Stimulated activated CD8-positive, alpha-beta memory T cell treated with anti-CD3 and anti-CD28 coated beads, Interleukin-15, amount 100 ng/mL, for 48 hours (primary cell): ENCODE measurements at places on chromosomes 1 and 21.
A peak's percentile ranks its signal among the peaks of the same experiment; 100 is the strongest.

GRCh38 chr1:160226623-160227022, 21.4 kb downstream of the PEA15 start:
- DNase-seq: no peak

DNA sequence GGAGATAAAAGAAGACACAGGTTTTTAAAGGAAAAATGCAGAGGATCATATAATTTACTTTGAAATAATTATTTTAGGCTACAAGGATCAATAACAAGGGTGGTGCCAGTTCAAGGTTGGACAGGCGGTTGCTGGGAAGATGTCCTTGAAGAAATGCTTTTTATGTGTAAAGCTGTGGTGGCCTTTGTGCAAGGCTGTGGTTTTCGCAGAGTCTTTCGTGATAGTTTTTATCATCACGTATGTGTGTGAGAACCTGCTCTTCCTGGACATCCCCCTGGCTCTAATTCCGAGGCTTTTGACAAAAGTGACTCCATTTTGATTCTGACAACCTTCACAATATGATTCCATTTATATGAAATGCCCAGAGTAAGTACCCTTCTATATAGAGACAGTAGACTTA, 85.8 kb upstream of the COG2 start:
- DNase-seq: no peak

DNA sequence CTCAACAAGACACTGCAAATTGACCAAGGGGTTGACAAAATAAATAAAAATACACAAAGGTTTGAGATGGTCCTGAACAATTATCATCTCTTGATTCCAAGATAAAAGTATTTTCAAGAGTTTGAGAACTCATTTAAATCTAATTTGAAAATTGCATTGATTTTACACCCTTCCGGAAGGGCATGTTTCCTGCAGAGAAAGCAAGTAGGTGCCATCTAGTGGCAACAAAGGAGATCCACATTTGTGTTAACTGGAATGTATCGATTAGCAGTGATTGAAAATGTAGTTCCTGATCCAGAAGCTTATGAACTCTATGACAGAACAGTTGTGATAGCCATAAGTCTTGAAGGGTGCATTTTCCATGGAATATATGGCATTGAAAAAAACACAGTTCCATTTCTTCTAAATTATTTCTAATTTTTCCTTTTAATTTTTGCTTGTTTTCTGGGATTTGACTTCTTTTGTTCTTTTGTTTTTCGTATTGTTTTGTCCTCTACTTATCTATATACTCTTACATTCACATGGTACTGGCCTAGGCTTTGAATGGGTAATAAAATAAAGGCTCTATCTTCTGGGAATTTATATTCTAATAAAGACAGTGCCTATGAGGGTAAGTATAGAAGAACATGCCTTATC, 143.7 kb downstream of the DNM3 start:
- no peak for DNase-seq

- peak; percentile 31 for DNase-seq
Measured at GRCh38 chr1:41492341-41492848, 7.9 kb upstream of the EDN2 start.

GRCh38 chr1:112141301-112141700, 151.8 kb upstream of the KCND3 start:
- DNase-seq: no peak

DNA sequence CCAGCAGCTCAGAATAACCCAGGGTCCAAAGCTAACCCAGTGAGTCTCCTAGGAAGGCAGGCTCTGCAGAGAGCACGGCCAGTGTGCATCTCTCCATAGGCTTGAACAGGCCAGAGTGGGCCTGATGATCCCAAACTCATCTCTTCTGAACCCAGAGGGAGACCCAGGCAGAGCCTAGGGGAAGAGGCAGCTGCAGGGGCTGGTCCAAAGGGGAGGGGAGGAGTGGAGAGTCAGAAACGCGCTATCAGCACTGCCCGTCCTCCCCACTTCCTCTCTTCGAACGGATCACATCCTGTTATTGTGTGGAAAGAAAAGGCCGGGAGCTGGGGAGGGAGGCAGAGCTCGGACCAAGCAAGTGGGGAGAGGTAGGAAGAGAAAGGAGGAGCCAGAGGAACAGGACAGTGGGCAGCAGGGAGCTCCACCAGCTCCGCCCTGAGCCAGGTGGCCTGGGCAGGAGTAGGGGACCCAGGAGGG, 20.2 kb downstream of the TAL1 start:
- no peak for DNase-seq

DNA sequence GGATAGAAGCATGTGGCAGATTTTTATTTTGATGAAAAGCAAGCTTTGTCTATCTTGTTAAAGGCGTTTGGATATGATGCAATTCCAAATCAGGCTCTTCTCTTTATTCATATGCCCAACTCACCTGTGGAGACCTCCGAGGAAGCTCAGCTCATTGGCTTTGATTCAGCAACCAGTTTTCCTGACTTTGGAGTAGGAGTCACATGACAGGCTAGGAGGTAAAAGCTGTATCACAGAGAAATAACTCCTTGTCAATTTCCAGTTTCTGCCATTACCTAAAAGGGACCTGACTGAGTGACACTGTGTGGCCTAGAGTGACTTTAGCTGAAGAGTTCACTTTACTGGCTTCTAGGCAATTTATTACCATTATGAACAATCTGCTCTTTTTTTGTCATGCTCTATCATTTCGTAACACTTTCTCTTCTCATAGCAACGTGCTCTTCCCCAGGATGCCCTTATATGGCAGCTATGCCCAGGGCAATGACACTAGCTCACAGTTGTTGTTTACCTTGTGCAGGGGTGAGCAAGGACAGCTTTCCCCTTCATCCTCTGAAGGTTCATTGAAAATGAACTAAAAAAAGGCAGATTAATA, 107.2 kb downstream of the KCNK1 start:
- DNase-seq: no peak

GRCh38 chr1:178684542-178685000, 40.5 kb upstream of the RALGPS2 start:
- DNase-seq: no peak

DNA sequence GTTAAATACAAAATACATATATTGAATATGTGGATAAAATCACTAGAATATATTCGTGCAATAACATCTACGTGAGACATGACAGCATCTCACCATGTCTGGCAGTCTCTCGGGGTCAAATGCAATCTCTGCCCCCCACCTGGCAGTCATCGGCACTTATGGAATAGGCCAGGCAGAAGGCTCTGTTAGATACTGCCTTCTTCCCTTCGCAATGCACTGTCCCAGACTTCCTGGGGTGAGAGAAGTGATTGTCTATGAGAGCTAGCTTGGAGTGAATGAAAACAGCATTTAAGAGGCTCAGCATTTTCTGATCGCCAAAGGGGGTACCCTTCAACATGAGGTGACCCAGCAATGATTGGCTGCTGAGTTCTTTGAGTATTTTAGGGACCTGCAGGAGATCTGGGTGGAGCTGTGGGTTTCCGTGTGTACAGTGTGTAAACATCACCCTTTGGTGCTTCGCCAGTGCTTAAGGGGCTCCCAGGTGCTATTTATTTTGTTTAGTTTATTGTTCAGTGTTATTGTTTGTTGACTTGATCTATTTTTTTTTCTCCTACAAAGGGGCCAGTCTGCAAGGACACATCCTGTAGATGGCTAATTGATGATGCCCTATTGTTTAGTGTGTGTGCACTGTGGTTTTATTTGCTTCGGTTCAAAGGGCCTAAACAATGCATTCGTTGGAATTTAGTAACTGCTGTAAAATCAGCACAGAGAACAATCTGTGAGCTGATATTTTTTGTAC, 10.2 kb downstream of the ERG start:
- DNase-seq: no peak

- DNase-seq: no peak
Measured at GRCh38 chr21:34865400-34866241, 183.5 kb downstream of the RUNX1 start.

DNA sequence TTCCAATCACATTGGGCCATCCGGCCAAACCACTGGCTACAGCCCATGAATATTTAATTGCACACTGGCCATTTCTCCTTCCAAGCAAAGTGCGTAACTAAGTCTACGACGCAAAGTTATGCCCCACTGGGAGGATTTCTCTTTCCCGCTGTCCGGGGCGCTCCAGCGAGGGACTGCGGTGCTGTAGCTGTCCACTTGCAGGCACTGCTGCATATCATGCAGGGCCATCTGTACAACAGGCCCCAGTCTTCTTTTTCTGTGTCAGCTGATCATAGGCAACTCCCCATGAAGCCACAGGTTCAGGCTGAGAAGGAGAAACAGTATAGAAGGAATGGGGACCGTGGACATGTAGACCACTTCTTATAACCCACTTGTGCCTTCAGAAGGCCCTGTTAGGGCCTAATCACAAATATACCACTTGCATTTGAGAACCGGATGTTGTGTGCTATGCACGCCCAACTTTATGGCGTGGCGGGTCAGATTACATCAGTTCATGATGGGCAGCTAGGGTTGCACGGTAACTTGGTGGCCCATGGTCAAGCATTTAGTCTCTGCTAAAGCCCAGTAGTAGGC, 58.0 kb downstream of the ADSS2 start:
- DNase-seq: no peak

GRCh38 chr1:86296305-86297205, 99.6 kb downstream of the ODF2L start:
- no peak for DNase-seq

- no peak for DNase-seq
Measured at GRCh38 chr21:44760376-44760775, 41.2 kb downstream of the UBE2G2 start.

DNA sequence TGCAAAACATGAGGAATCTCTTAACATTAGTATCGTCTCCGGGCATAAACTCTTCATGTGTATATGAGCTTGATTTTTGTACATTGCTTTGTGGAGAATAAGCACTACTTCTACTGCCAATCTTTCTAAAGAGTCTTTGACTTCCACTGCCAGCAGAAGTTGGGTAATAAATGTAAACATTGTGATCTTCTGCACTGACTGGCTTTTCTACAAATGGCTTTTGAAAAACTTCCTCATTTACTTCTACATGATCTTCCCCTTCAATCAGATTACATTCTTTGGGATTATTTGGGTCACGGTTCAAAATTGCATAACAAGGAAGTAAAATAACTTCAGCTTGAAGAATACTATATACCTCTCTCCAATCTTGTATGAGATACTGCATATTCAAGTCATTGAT, 30.4 kb upstream of the SLC44A5 start:
- no peak for DNase-seq

GRCh38 chr1:58884706-58885661, 101.1 kb upstream of the JUN start:
- DNase-seq: no peak

DNA sequence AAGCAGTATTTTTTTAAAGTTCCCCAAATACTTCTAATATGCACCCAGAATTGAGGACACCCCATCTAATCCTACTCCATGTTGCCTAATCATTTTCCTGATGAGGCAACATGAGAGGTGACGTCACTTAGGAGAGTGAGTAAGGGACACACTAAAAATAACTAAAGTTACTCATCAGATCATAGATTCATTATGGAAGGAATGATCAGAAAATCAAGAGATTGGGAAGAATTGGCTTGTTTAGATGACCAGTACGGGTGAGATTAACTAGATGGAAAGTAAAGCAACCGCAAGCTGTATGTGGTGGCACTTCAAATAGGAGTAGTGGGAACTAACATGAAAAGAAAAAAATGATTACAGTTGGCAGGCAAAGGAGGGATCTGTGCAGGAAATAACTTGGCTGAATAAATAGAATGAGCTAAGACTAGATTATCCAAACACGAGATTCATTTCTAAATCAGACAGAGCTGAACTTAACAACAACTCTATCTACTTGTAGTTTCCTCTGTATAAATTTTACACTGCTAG, 61.4 kb upstream of the CXADR start:
- DNase-seq: no peak

GRCh38 chr1:245898581-245898980, 608.5 kb downstream of the SMYD3 start:
- DNase-seq: no peak

- peak; percentile 3 for DNase-seq
Measured at GRCh38 chr1:85148524-85149250, 52.1 kb downstream of the SYDE2 start.

GRCh38 chr1:173474097-173474779, 2.9 kb upstream of the PRDX6 start:
- no peak for DNase-seq

- no peak for DNase-seq
Measured at GRCh38 chr1:1293263-1294249, 13.3 kb downstream of the SCNN1D start.

GRCh38 chr1:209733409-209734192, 22.3 kb upstream of the TRAF3IP3 start:
- no peak for DNase-seq

- no peak for DNase-seq
Measured at GRCh38 chr1:1199961-1200875, 6.2 kb downstream of the TNFRSF18 start.

- no peak for DNase-seq
Measured at GRCh38 chr1:86860424-86860823, 53.5 kb downstream of the SELENOF start.

DNA sequence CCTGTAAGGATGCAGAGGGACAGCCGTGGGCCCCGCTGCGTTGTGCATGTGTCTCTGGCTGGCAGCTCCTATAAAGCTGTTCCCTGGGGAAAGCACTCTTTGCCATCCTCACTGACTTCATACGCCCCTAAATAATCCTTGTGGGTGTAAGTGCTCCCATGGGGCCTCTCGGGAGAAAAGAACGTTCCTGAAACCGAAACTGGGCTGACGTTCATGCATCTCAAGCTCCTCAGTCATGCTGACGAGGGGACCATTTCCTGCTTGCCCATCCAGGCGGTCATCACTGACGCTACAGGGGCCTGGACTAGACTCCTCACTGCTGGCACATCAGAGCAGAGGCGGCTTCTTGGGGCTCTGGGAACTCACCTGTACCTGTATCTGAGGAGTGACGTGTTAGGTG, 73.1 kb upstream of the USP24 start:
- no peak for DNase-seq

DNA sequence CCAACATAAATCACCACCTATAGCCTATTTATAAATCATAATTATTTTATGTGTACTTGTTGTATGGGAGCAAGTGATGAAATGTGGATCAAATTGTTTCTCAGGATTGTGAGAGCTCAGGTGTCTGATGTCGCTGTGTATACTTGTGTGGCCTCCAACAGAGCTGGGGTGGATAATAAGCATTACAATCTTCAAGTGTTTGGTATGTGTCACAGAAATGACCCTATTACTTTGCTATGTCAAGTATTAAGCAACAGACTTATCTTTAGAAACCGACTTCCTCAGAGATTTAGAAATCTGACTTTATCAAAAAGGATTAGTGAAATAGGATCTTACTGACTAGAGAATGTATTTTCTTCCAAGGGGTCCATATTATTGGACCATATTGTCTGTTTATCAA, 280.9 kb downstream of the TPR start:
- no peak for DNase-seq

- no peak for DNase-seq
Measured at GRCh38 chr1:201016211-201016651, 7.3 kb downstream of the KIF21B start.

- peak; percentile 21 for DNase-seq
Measured at GRCh38 chr1:193479187-193479586, 292.8 kb upstream of the B3GALT2 start.

GRCh38 chr1:83718338-83718737, 280.6 kb downstream of the TTLL7 start:
- DNase-seq: no peak

- DNase-seq: peak; percentile 57
Measured at GRCh38 chr1:27418326-27419185, 26.1 kb downstream of the GPR3 start.

GRCh38 chr1:206447792-206448191, 22.5 kb upstream of the IKBKE start:
- no peak for DNase-seq
